ENCODE measurements at places on chromosomes 2 and 18.
A peak's percentile ranks its signal among the peaks of the same experiment; 100 is the strongest.

- peak; percentile 63 for ATAC-seq
These were observed 14.2 kb upstream of the SFXN5 start for GRCh38 chr2:73085691-73086090.

DNA sequence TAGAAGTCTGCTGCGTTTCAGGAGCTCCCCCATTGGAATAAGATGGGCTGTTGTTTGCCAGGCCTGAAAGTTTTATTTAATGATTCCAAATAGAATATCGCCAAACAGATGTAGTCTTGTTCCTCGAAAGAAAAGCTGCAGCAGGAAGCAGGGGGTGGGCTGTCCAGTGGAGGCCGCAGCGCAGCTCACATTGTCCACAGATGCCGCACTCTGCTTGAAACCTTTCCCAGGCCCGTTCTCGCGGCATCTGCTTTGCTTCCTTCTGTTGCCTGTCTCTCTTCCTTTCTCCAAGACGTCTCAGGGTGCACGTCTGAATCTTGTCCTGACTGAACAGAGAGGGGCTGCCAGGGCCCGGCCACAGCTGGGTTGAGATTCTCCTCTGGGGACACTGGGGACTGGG is 12.4 kb upstream of the IGFBP2 start:
- no peak for ATAC-seq

GRCh38 chr2:168201584-168202116 is 45.7 kb downstream of the STK39 start:
- ATAC-seq, result no peak

- ATAC-seq, result no peak
These were observed 48.1 kb upstream of the VPS54 start for GRCh38 chr2:64067326-64067725.

- no peak for ATAC-seq
These were observed 135.4 kb downstream of the PTH2R start for GRCh38 chr2:208541989-208542464.

GRCh38 chr18:63247926-63248325 is 71.6 kb downstream of the BCL2 start:
- ATAC-seq, result no peak

GRCh38 chr2:100919316-100919715 is 82.8 kb upstream of the RPL31 start:
- no peak for ATAC-seq

- ATAC-seq, result no peak
These were observed 195.8 kb downstream of the ZRANB3 start for GRCh38 chr2:135335256-135335655.

- ATAC-seq, result no peak
These were observed 206.5 kb upstream of the ZSWIM2 start for GRCh38 chr2:187055463-187055862.

DNA sequence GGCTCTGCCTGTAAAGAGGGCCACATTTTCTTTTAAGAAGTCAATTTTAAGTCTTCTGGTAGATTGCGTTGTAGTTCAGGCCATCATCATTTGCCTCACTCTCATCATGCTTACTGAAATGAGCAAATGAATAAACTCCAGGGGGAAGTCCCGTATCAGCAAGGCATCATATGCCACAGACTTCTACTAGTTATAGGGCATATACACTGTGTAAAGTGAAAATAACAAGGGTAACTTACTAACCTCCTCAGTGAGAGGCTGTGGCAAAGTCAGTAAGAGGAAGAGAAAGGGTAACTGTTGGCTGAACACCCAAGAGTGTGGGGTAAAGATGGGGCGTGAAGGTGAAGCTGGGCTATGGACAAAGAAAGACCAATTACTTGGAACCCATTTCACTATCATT is 456.2 kb downstream of the SPAG16 start:
- no peak for ATAC-seq

- ATAC-seq, result no peak
These were observed 98.2 kb upstream of the NPAS2 start for GRCh38 chr2:100721693-100722092.

- ATAC-seq, result no peak
These were observed 484.7 kb downstream of the EIPR1 start for GRCh38 chr2:2892892-2893291.

GRCh38 chr2:165182029-165182428 is 21.8 kb downstream of the SCN3A start:
- no peak for ATAC-seq

- peak; percentile 69 for ATAC-seq
These were observed 1135.1 kb upstream of the CRIM1 start for GRCh38 chr2:35220461-35220860.

GRCh38 chr2:121839584-121839983 is 84.1 kb downstream of the TSN start:
- ATAC-seq, result no peak

DNA sequence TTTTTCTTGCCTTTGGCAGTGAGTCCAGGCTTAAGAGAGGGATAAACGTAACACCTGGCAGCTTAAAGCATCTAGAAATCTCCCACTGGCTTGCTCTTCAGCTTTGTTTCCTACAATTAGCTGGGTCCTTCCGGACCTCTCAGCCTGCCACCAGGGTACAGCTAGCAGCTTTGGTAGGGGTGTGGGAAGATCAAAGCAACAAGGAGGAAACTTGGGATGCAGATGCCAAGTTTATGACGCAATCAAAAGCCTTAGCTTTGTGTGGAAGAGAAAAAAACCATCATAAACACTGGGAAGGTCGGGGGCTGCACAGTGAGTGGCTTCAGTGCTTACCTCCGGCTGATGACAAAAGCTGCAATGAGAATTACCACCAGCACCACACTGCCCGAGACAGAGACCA is 116.9 kb downstream of the EPHA4 start:
- ATAC-seq, result no peak

DNA sequence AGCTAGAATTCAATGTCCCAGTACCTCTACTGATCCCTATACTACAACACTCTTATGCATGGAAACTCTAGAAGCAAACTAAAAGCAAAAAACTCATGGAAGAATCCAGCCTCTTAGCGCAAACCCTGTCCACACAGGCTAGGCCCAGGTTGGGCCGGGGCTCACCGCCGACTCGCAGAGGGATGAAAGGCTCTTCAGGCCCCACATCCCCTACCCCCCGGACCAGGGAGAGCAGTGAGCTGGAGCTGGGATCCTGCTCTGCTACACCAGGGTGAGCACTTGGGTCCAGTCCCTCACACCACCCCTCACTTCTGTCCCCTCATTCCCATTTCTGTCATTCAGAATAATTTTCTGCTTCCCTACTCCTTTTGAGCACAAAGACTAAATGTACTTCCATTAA is 2.0 kb downstream of the OST4 start:
- no peak for ATAC-seq

GRCh38 chr18:25568986-25569385 is 217.0 kb upstream of the ZNF521 start:
- ATAC-seq, result no peak

DNA sequence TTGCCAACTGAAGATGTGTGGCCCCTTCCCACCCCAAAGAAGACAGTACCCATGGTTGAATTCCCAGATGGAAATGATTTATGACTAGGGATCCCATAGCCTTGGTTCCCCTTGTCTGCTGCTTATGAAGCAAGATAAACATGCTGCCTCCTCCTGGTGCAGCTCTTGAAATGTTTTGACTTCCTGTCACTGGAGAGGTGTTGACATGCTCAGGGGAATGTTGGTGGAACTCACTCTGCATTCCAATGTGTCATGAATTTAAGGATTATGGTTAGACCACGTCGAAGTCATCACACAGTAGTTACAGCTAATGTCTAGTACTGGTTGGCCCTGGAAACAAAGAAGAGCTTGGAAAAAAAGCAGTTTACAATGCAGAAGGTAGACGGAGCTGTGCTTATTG is 69.0 kb upstream of the FAM110C start:
- peak; percentile 76 for ATAC-seq

DNA sequence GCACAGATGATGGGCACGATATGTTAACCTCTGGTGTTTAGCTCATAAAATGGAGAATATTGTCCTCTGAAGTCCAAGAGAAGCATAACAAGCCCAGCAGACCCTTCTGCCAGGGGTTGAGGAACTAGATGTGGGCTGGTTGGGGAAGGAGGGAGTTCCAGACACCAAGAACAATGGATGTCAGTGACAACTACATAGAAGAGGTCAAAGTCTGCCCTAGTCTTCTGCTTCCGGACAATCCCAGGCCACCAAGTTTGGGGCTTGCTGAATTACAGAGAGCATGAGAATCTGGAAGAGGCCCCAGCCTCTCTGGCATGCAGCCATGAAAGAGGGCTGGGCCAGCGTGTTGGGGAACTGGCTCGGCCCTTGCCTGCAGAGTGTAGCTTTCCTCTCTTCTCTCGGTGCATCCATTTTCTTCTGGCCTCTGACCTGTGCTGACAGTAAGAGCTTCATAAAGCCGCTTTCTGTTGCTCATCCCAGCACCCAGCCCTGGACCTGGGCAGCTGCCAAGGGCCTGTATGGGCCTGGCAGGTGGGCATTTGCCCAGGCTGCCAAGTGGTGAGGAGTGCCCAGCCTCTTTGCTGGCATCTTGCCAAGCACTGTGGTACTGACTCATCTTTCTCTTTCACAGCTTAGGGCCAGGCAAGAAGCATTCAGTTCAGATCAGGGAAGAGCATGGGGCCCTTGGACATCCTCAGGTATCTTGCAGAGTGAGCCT is 14.6 kb upstream of the LAPTM4A start:
- peak; percentile 80 for ATAC-seq

- no peak for ATAC-seq
These were observed 61.4 kb upstream of the MSTN start for GRCh38 chr2:190123956-190124355.

DNA sequence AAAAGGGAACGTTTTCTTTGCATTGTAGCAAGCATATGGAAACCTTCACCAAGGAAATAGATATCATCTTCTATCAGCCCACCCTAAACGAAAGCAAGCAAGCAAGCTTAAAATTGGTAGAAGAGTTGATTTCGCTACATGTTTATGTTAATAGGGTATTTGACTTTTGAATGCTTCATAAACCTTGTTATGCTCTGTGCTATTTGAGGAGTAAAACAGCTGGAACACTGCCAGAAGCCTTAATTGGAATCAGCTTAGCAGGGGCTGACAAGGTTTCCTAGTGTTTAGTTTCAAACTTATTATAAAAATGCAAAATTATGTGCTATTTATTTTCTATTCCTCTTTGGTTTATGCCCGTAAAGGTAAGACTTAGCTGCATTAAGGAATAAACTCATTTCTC is 70.6 kb upstream of the LINC00305 start:
- no peak for ATAC-seq

GRCh38 chr2:239263231-239263630 is 137.6 kb downstream of the HDAC4 start:
- no peak for ATAC-seq

DNA sequence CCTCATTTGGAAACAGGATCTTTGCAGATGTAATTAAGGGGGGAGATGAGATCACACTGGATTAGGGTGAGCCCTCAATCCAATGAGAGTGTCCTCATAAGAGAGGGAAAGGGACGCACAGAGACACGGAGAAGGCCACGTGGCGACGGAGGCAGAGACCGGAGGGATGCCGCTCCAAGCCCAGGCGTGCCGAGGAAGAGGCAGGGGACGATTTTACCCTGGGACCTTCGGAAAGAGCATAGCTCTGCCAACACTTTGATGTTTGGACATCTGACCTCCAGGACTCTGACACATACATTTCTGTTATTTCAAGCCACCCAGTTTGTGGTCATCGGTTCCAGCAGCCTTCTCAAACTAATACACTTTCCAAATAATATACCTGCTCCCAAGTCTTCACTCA is 84.4 kb upstream of the ZCCHC2 start:
- ATAC-seq, result no peak

- no peak for ATAC-seq
These were observed 85.7 kb downstream of the COPS8 start for GRCh38 chr2:237171396-237171795.

DNA sequence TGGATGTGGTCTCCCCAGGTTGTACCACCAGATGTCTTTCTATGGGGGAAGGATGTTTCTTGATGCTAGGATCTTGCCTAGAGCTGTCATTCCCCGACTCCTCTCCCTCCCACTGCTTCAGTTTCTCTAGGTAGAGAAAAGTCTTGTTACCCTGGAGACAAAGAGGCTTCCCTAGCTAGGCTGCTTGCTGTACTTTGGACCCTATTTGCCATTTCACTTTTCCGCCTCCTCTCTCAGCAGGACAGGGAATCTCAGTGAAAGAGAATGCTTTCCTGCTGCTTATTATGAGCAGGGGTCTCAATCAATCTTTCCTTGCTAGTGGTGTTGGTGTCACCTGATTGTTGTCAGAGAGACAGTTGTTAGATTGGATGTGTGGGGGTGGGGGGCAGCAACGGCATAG is 818.8 kb upstream of the GYPC start:
- no peak for ATAC-seq

DNA sequence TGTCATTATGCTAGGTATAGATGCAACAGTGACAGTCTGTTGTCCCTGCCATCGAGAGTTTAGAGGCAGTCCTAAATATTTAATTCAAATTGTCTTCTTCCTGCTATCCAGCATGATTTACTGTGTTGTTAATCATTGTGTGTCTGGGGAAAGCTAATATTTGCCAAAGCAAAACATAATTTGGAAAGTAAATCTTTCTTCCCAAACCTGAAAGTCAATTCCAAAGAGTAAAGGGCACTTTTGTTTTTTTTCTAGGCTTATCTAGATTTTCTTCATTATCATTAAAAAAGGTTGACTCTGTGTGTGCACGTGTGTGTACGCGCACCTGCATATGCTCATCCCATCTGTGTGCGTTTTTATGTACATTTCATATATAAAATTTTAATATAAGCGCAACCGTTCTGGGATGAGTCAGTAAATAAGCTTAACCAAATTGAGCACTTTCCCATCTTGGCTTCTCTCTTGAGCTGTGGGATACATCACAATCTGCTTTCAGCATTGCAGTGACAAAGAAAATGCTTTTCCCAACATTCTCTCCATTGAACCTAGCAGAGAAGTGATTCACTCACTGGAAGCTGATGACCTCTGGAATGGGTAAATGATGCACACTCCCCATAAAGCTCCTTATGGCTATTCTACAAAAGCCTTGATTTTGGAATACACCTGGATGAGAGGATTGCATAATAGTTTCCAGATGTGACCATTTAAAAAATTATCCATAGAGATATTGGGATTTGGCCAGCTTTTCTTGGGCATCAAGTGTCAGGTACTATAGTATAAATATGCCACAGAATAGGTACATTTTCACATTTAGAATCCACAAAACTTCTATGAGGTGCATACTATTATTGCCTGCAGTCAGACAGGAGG is 488.4 kb downstream of the ADCYAP1 start:
- no peak for ATAC-seq

GRCh38 chr2:112825706-112826105 is 10.9 kb downstream of the IL1B start:
- ATAC-seq, result no peak

DNA sequence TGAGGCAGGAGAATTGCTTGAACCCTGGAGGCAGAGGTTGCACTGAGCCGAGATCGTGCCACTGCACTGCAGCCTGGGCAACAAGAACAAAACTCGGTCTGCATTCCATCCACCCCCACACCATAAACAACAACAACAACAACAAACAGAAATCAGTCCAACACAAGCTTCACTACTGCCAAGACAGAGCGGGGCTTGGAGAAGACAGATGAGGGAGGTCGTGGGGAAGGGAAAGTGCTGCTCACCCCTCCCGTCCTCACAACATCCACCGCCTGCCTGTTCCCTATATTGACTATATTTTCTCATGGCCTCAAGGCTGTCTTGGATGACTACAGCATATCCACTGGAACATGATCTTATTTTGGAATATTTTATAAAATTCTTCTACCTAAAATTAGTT is 137.6 kb upstream of the TTC39C start:
- no peak for ATAC-seq

GRCh38 chr2:118032169-118033013 is 18.5 kb upstream of the CCDC93 start:
- peak; percentile 52 for ATAC-seq

Data from esophagus mucosa (tissue), 1 donor.